Activated CD4-positive, alpha-beta T cell treated with anti-CD3 and anti-CD28 coated beads for 24 hours (primary cell): ENCODE measurements at places on chromosomes 1 and 21.

GRCh38 chr1:225653463-225654276, 747 bp upstream of the ENAH start:
- peak; percentile 10 for DNase-seq

GRCh38 chr1:8524627-8525157, 206.8 kb downstream of the SLC45A1 start:
- DNase-seq, result no peak

DNA sequence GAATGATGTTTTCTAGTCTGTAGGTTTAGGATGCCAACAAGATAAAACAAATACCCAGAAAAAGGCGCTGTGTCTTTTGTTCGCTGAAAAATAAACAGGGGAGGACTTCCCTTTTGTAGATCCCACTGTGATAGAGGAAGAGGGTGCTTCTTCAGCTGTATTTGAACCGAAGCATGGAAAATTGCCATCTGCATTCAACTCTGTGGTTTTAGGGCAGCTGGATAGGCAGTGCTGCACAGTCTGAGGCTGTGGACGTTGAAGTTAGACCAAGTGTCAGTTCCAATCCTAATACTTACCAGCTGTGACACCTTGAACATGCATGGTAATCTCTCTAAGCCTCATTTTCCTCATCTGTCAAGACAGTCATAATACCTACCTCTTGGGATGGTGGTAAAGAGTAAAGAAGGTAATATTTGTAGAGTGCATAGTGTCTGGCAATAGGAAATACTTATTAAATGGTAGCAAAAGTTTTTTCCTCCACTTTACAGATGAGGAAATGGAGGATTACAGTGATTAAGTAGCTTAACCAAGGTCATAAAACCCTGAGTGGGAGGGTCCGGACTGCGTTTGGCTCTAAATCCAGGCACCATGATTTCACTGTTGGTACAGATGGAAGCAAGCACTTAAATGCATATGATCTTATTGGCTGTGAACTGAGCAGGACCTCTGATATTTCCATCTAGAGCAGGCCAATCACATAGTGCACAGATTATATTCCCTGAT, 48.5 kb downstream of the UTP25 start:
- no peak for DNase-seq

- DNase-seq, result no peak
These were observed 7.3 kb downstream of the TMEM82 start for GRCh38 chr1:15749399-15750291.

GRCh38 chr1:208158640-208159554, 85.3 kb downstream of the PLXNA2 start:
- DNase-seq, result no peak

GRCh38 chr1:95582746-95583145, 348.7 kb downstream of the RWDD3 start:
- DNase-seq, result no peak

GRCh38 chr1:220770245-220770913, 16.3 kb upstream of the MTARC1 start:
- no peak for DNase-seq

GRCh38 chr1:3454811-3455618, 550 bp downstream of the ARHGEF16 start:
- DNase-seq, result no peak

GRCh38 chr1:68183895-68184294, 48.4 kb downstream of the WLS start:
- no peak for DNase-seq

DNA sequence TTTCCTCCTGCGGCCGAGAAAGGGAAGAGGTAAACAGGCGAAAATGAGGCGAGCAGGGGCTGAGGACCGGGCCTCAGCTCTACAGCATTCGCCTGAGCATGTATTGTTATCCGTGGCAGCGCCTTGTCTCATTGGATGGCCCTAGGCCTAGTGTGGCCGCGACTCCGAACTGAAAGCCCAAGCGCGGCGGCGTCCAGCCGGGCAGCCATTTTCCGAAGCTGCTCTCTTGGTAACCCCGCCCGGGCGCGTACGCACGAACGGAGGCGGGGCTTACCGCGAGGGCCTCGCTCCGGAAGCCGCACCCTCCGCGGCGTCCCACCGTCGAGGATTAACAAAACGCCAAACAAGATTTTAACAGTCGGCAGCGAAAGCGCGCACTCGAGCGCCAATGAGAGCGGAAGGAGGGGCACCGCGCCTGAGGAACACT, 797 bp upstream of the USP1 start:
- no peak for DNase-seq

DNA sequence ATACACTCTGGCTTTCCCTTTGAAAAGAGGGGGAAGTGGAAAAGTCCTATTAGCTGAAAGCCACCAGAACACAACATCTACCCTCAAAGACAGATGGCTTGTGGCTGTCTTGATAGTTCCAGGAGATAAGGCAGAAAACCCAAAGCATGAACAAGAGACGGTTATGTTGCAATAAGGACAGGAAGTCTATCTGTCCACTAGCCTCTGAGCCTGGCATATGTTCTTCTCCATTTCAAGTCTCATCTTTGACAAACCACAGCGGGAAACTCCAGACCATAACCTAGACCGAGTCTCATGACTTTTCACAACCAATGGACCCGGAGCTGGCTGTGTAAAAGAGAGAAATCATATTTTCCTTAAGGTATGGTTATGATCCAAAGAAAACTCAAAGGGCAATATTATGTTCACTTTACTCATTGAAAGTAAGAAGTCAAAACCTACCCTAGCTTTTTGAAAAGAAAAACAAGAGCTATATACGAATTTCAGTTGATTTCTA, 33.8 kb downstream of the DUSP10 start:
- DNase-seq, result peak; percentile 17

GRCh38 chr1:156448134-156448967, 52.2 kb downstream of the MEF2D start:
- no peak for DNase-seq

GRCh38 chr1:171969226-171969625, 127.9 kb downstream of the DNM3 start:
- DNase-seq, result no peak

DNA sequence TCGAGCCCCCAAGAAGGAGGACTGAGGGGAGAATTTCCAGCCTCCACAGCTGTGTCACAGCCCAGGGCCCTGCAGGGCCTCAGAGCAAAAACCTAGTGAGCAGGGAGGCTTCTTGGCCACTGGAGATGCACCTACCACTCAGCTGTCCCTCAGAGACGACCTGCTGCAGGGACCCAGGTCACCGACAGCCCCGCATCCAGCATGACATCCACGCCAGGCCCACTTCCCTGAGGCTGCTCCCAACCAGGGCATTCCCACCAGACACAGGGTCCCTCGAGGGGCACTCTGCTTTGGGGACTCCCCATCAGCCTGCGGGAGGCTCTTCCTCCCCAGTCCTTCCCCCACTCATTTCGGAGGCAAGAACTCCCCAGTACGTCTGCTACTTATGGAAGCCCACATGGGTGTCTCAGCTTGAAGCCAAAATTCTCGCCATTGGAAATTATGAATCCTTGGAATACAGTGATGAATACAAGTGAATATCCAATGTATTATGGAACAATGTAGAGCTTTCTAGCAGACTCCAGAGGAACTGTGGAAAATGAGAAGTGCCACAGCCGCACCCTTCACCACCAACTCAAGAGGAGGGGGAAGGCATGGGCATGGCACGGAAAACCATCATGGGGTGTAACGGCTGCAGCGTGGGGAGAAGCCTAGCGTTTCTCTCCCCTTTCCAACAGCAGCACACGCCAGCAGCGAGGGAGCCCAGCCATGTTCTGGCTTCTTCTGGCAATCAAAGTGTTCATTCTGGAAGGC, 6.9 kb downstream of the TFF3 start:
- DNase-seq, result no peak

DNA sequence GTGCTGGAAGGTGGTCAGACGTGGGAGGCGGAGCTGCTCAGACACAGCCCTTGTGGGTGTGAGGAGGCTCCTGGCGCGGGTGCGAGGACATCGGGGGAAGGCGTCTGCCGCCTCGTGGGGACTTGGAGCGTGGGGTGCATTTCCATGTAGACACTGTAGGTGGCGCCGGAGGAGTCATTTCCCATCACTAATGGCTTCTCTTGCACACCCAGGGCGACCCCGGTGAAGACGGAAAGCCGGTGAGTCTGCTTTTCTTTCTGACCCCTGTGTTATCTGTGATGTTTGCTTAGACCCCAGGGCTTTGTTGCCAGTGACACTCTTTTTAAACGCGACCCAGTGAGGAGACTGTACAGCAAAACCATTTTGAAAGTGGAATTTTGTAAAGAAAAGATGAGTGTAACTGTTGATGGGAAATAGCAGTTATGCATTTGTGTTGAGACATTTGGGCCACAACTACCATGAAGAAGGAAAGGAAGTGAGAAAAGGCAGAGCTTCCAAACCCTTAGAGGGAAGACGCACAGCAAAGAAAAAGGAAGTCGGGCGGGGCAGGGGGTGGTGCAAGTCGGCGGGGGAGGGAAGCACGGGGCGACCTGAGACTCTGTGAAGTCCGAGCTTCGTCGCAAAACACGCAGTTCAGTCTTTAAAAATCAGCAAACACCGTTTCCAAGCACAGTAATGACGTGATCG, 64.0 kb downstream of the SLC19A1 start:
- peak; percentile 69 for DNase-seq
